Stimulated activated CD8-positive, alpha-beta memory T cell treated with anti-CD3 and anti-CD28 coated beads, Interleukin-7, amount 100 ng/mL, for 4 hours (primary cell): ENCODE measurements at places on chromosomes 5 and 9.

GRCh38 chr5:17482790-17483189 is 15.2 kb upstream of the TAF11L2 start:
- no peak for DNase-seq

GRCh38 chr9:32864971-32865370 is 81.6 kb downstream of the TMEM215 start:
- no peak for DNase-seq

DNA sequence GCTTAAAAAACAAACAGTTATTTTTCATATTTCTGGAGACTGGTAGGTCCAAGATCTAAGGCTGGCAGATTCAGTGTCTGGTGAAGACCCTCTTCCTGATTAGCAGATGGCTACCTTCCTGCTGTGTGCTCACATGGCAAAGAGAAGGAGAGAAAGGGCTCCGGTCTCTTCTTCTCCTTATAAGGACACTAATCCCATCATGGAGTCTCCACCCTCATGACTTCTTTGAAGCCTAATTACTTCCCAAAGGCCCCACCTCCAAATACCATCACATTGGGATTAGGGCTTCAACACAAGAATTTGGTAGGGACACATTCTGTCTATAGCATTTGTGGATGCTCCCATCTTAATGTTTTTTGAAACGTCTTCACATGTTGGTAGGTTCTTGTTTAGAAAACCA is 391.1 kb downstream of the TMEM161B start:
- DNase-seq, result no peak

DNA sequence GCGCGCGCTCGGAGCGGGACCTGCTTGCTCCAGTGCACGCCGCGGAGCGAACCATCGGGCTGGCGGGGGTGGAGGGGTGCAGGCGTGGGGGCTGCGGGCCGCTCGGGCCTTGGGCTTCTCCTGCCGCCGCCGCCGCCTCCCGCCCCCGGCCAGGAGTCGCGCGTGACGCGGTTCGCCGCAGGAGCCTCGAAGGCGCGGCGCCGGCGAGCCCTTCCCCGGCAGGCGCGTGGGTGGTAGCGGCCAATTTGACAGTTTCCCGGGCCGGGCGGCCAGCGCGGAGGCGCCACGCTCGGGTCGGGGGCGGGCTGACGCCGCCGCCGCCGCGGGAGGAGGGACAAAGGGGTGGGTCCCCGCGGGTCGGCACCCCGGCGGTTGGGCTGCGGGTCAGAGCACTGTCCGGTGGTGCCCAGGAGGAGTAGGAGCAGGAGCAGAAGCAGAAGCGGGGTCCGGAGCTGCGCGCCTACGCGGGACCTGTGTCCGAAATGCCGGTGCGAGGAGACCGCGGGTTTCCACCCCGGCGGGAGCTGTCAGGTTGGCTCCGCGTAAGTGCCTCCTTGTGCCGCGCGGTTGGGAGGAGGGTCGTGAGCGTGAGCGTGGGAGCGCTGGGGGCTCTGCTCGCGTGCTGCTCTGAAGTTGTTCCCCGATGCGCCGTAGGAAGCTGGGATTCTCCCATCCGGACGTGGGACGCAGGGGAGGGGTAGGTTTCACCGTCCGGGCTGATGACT is at the start of gene TJP2:
TJP2 (plus strand) TSS at position 387 of the 725 bp plus-strand sequence; CDS start at position 483, 96 bp downstream.
- DNase-seq, result no peak

GRCh38 chr5:79806741-79807140 is 117.1 kb downstream of the CMYA5 start:
- DNase-seq, result no peak

DNA sequence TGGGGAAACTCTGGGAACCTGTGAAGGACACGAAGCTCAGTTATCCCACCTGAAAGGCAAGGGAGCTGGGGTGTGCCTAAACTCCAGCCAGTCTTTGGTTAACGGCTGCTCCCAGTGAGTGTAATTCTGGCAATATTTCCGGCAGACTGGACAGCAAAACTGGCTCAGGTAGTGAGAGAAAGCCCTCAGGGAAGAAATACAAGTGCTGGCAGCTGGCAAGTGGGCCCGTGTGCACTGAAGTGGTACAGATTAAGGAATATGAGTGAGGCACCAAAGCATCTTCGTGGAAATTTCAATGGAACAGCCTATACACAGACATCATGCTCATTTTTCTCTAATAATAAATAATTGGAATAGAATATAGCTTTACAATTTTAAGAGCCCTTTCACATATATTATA is 56.2 kb downstream of the ABHD17B start:
- no peak for DNase-seq

GRCh38 chr5:180142824-180143610 is 66.0 kb downstream of the RASGEF1C start:
- no peak for DNase-seq

- no peak for DNase-seq
Measured at GRCh38 chr5:50715001-50715400, 48.6 kb downstream of the PARP8 start.

GRCh38 chr9:86846656-86847055 is 100.7 kb downstream of the GAS1 start:
- no peak for DNase-seq

DNA sequence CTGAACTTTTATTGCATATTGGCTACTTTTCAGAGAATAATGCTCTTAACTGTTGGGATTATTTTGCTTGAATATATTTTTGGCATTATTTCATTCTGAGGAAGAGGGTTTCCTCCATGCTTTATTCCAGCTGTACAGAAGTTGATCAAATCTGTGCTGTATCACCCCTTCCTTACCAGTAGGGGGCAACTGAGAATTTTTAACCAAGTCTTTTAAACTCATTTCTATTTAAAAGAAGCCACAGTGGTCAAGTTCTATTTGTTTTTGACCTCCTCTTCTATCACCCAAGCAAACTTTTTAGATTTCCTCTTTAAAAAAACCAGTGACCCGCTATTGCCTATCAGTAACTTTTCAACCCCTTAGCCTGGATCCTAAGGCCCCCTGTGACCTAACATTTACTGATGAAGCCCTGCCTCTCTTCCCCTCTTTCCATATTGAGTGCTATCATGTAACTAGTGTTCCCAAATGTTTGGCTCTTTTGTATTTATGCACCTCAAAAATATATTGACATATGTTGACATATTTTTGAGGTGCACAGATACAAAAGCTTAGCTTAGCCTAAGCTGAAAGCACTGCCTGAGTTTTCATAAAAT is 80.6 kb downstream of the FBXO4 start:
- no peak for DNase-seq

GRCh38 chr5:119279093-119279492 is 76.7 kb upstream of the TNFAIP8 start:
- no peak for DNase-seq

DNA sequence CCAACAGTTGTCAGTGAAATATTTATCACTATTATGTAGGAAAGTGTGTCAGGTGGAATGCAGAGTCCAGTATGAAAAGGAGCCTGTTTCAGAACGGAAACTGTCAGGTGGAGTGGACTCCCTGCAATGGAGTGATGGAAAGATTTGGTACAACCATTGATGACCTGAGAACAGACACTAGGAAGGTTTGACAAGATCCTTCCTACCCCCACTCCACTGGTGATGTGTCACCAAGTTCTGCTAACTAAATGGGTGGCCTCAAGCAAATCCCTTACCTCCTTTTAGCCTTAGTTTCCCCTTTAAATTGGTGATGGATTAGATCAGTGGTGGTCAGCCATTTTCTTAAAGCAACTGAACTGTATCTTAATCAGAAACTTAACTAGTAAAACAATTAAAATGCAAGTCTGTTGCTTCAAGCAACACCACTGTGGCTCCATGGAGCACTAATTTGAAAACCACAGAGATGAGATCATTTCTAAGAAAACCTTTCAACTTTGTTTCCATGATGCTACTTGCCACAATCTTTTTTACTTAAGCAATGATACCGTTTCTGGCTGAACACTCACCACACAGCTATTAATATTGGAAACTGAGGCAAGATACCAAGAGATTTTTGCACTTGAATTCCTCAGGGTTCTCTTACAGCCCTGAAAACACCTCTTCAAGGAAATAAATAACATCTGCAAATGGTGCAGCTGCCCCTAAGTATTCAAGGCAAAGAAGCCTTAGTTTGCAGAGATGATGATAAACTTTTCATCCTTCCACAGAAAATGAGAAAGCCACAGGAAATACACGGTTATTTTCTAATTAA is 140.6 kb downstream of the ERCC6L2 start:
- DNase-seq, result peak; percentile 53
